AML-193 (cell line): ENCODE measurements at places on chromosomes 2 and 18.

- no peak for DNase-seq
Observed at GRCh38 chr2:124001696-124002430, 23.2 kb upstream of the CNTNAP5 start.

DNA sequence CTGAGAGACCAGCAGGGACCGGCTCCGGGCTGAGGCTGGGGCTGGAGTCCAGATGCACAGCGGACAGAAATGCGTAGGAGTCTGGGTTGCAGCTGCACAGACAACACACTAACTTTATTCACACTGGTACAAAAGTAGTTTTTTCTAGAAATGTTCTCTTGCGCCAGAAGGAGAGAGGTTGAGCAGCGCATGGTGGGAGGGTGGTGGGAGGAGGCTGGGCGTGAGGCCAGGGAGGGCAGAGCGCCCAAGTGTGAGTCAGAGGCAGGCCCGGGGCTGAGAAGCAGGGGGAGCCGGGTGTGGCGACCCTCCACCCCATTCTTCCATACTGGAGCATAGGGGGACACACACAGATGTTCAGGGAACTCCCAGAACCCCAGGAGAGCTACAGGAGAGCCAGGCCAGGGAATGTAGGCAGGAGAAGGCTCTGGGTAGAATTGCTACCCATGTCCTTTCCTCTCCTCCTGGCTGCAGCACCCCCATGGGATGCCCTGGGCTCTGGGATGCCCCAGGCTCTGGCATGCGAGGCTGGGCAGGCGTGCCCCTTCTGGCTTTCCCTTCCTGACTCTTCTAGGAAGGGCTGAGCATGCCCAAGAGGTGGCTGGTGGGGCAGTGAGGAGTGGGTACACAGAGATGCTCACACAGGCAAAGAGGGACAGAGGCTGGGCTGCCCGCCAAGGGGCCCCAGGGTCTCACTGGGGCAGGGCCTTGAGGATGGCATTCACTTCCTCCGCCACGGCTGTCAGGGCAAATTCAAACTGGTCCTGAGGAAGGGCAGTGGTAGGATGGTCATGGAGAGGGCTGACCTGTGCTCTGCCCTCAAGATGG lies 10.6 kb downstream of the DNAJB2 start:
- DNase-seq = no peak

DNA sequence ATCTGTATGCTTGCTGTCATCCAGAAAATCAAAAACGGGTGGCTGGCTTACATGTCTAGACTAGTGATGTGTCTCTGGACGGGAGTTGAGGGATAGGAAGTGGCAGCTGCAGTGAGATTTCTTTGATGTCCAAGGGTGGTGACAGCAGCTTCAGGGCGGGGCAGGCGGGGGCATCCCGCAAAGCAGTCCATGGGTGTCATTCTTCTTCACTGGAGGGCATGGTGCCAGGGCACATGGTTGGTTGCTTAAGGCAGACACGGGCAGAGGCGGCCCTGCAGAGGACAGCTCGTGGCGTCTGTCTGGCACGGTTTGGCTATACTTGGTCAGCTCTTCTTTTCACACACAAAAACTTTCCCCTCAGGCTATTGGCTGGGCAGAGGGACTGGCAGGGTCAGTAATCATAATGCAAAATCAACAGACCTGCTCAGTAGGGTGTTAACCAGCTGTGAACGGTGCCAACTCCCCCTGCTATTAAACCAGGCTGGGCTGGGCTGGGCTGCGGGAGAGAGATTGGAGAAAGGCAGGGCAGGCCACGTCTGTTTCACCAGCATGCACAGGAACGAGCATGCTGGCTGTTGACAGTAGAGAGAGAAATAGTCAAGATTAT lies 63.7 kb downstream of the COL4A3 start:
- no peak for DNase-seq

DNA sequence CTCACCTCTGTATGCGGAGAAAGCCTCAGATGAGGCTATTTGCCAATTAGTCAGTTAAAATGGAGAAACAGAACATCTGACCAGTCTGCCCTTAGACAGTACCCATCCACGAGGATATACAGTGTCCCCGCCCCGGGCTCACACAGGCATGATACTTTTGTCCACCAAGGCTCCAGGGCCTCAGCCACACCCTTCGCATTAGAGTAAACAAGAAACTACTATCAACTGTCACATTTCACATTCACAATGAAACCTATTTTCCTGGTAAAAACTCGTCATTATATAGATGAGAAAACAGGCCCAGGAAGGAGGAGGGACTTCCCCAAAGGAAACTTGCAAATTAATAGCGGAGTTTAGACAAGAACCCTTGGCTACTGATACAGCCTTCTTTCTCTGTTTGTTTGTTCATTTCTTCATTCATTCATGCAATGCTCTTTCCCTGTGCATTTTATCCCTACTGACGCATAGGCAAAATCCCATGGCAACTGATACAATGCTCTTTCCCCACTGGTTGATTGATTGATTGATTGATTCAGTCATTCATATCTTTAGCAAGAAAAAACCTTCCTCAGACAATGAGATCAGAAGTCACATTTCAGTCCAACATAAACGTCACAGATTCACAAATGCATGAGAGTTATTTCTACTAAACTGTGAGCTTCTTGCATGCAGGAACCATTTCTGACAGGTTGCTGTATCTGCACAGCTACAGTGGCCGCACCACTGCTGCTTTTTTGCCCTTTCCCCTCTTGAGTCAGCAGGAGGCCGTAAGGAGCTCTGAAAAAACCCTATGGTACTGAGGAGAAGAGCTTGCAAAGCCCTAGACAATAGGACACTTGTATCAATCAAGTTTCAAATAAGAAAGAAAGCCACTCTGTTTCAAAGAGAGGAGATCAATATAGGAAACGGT lies 777.1 kb downstream of the RNF144A start:
- DNase-seq = no peak

DNA sequence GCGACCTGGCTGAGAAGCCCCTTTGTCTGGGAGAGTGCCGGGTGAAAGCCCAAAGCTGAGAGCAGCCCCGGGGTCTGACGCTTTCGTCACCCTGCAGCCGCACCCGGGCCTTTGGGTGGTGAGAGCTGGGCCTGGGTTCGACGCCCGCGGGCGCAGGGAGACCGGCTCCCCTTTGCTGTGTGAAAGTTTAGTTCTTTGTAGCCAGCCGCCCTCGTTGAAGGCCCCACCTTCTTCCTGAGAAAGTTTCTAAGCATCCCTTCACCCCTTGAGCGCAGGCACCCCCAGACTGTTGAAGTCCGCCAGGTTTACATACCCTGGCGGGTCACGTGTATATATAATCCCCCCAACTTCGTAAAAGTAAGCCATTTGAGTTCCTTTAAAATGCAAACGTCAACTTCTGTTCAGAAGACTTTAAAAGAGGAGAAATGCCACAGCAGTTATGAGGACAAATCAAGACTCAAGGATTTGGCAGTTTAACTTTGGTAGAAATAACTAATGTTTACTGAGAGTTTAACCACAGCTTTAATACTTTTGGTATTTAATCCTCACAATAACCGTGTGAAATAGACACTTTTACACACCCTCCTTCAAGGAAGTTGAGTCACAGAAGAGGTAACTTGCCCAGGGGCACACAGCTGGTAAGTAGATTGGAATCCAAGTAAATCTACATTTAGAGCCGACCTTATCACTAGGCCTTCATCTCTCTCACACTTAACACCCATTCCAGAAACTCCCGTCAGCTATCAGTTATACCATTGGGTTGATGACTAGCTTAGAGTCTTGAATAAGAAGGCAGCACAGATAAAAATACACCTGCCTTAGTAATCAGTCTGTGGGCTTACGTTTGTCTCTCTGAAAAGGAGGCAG lies 1.1 kb upstream of the MBOAT2 start:
- DNase-seq = no peak

- no peak for DNase-seq
Observed at GRCh38 chr2:45218931-45219339, 209.7 kb upstream of the SIX2 start.

- no peak for DNase-seq
Observed at GRCh38 chr2:73408198-73408597, 22.6 kb downstream of the ALMS1 start.

- no peak for DNase-seq
Observed at GRCh38 chr18:79199691-79200374, 130.6 kb downstream of the ATP9B start.

DNA sequence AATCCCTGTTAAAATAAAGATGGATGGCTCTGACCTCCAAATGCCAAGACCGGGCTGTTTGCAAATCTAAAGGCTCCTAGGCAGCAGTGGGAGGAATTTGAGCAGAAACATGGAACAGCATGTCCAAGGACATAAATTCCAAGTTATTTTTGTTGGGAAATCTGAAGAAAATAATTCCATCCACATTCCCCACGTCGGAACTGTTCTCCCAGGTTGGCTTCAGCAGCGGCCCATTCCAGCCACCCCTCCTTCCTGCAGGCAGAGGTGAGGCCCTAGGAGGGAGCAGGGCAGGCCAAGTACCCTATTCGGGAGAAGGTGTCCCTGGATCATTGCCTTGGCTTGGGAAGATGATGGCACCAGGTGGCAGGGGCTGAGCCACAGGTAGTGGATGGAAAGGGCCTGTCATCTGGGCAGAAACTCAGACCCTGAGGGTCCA lies 117.1 kb downstream of the CAPN13 start:
- no peak for DNase-seq

DNA sequence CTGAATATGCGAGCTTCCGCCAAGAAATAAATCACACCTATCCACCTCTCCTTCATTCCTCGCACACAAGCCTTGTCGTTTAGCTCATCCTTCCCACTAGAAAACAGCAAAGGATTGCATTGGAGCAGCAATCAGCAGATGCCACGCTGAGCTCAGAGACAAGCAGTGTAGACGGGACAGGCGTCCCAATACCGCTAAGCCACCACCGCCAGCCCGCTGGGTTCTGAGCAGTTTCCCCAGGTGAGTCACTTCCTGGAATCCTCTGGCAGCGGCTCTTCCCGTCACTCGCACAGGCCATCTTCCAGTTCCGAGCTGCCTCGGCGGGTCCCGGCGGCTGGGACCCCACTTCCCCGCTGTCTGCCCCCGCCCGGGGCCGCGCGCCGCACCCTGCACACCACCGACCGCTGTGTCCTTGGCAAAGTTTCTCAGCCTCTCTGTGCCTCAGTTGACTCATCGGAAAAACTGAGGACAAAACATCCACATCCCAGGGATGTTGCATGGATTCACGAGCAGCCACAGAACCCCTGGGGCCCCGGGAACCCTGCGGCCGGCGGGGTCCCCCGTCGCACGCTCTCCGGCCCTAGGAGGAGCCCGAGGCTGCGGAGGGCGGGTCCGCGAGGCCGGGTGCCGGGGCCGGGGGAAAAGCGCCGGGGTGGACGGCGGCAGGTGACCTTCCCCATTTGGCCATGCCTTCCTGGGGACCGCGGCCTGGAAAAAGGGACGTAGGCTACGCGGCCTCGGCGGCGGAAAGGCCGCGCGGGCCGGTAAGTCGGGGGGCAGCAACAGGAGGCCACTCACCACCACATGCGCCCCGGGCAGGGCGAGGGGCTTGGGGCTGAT lies 573 bp downstream of the KDSR start:
- no peak for DNase-seq

DNA sequence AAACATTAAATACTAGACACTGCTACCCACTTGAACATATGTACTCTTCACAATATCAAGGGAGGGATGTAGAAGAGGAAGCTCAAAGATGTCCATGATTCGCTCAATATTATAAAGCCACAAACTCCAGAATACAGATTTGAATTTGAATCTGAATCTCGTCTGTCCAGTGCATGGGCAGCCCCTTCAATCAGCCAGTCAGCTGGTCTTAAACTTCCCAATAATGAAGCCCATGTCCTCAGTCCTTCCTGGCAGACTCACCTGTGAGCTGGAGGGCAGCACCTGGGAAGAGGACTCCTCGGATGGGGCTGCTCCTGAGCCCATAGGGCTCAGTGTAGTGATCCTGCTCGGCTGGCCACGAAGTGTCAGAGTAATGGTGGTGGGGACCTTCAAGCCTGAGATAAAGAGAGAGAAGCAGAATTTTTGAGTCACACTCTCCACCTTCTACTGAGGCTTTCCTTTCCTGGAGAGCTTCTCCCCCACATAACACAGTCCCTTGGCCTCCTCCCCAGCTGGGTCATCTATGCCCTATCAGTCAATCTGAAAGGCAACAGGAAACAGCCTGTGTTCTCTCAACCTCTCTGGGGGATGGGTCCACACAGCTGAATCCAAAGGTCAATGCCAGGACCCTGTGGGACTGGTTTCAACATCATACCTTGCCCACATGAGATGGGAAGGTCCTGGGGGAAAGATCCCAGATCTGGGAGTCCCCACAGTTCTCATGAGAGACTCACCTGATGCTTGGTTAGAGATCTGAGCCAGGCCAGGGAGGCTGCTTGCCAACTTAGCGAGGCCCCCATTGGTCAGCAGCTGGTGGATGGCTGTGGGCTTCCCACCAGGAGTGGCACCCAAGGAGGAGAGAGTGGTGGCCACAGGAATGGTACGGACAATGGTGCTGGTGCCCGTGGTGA lies 36.5 kb downstream of the KANSL3 start:
- no peak for DNase-seq

DNA sequence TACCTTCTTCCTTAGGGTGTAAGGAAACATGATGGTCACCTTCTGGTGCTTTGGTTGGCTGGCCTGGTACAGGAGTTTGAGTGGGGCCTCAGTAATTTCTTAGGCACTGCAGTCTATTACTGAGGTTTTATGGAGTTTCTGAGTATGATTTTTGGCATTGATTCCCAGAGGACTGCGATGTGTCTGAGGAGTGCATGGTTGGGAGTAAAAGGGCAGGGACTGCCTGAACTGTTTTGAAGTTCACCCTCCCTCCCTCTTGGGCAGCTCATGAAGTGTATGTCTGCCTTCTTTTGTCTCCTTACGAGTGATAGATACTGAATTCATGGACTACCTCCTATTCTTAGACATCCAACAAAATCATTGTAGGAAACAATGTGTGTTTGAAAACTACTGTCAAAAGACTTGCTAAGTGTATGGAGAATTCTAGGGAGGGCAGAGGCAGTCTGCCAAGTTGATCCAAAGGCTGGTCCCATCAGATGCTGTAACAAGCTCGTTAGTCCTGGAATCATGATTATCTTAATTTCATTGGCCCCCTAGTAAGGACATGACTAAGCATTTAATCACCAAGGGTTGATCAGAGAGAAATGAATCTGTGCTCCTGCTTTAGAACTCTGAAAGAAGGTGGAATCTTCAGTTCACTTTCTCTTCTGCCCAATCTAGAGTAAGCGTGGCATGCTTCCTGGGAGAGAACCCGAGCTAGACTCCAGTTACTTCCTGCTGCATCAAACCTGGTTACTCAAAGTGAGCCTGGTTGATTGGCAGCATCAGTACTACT lies 26.5 kb downstream of the LYPD6B start:
- no peak for DNase-seq

GRCh38 chr2:142222715-142223114 lies 91.9 kb upstream of the LRP1B start:
- DNase-seq = no peak
